Cerebellar cortex (tissue), 1 donor: ENCODE measurements at places on chromosomes 5 and 9.

DNA sequence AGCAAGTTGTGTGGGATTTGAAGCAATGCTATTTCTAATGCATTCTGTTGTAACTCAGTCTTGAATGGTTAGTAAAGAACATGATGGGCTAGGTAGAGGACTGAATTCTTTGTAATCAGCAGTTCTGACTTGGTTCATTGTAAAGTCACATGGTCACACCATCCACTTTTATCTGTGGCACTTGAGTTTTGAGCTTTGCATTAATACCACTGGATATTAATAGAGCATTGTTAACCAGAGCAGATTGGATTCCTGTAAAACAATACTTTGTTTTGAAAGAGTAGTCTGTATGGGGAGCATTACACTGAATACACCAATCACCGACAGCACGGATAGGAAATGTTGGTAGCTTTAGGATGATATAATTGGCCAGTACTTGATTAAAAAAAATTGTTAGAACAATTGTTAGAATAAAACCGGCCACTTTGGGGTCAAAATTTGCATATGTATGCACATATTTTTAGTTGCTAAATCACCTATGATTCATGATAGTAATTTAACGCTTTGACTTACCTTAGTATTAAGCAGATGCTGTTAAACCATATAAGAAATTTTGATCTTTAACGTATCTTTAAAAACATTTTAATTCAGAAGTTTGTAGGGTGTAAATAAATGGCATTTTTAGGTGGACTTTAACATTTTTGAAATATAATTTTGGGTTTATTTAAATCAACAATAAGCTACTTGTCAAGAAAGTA, 17.4 kb downstream of the SLC12A2 start:
- no peak for DNase-seq

DNA sequence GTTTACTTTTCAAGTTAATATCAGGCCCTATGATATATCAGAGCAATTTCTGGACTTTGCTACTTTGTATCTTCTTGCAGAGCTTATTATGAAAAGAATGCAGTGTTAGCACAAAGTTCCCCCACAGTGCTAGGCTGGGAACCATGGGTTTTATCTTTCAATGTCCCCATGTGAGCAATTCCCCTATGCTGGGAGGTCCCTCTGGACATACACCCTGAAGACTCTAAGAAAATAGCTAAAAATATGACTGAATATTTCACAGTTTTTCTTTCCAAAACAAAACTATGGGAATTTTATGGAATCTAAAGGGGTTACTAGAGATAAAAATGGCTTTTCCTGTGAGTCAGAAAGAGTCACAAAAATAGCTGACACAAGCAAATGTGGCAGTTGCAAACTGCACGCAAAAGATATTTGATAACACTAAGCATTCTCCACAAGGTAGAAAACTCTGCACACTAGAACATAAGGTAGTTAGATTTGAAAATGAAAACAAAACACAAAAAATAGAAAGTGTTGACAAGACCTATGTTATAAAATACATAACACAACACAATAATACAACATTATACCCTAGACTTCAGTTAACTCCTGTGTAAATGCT, 487.5 kb upstream of the GRIN3A start:
- DNase-seq: no peak

GRCh38 chr9:35627575-35627974, 9.4 kb upstream of the CD72 start:
- no peak for DNase-seq

- no peak for DNase-seq
Measured at GRCh38 chr9:109297899-109298298, 23.0 kb downstream of the EPB41L4B start.

GRCh38 chr9:133603135-133603927, 5.9 kb downstream of the FAM163B start:
- no peak for DNase-seq

GRCh38 chr5:1021136-1021968, 12.8 kb downstream of the NKD2 start:
- no peak for DNase-seq

DNA sequence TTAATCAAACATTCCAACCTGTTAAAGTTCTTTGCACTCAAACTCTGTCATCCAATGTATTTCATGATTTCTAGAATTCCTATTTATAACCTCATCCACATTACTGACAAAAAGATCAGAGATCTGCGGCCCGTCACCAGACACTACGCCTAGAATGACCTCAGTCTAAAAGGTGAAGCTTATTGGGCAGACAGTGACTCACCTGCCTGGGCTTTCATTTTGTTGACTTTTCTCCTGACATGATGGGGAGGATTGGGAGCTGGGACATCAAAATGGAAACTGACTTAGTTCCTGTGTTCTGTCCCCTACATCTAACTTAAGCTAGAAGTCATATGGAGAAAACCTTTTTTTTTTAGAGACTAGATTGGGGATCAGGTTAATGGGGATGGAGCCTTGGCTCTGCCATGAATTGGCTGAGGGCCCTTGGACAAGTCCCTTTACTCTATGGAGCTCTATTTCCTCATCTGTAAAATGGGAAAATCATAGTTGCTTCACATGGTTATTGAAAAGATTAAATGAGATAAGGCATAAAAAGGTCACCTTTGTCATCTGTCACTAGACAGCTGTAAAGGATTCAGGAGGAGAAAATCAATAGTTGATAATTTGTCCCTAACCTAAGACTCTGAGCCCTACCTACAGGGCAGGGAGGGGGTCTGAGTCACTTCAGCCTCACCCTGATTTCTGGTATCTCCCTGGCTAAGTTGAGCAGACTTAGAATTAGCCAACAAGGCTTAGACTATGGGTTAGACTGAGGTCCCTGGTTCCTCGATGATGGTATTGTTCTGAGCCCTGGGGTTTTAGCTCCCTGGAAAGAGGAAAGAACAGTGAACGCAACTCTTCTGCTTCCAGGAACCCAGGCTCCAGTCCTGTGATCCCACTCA, 224.8 kb upstream of the TBC1D2 start:
- no peak for DNase-seq

GRCh38 chr9:25284365-25284764, 393.9 kb downstream of the TUSC1 start:
- DNase-seq: no peak

GRCh38 chr9:90099262-90099963, 494.6 kb downstream of the GADD45G start:
- peak; percentile 34 for DNase-seq

DNA sequence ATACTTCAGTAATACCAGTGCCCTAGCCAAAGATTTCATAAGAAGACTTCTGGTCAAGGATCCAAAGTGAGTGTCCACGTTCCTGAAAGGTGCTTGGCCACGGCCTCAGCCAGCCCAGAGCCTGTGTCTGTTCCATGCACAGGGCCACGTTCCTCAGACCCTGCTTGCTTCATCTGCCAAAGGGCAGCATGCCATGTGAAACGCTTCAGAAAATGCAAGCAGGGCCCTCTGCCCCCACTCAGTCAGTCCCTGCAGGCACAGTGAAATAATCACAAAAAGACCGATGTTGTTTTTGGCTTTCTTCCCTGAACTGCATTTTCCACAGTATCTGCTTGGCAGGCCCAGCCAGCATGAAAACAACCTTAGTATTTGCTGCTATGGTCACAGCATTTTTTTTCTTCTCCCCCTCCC, 85.5 kb upstream of the CTSL start:
- no peak for DNase-seq

- peak; percentile 23 for DNase-seq
Measured at GRCh38 chr5:165457859-165458481, 1952.6 kb downstream of the MAT2B start.

- no peak for DNase-seq
Measured at GRCh38 chr5:33195431-33196165, 245.2 kb upstream of the TARS1 start.

GRCh38 chr5:5560016-5560415, 137.5 kb downstream of the ICE1 start:
- DNase-seq: no peak

DNA sequence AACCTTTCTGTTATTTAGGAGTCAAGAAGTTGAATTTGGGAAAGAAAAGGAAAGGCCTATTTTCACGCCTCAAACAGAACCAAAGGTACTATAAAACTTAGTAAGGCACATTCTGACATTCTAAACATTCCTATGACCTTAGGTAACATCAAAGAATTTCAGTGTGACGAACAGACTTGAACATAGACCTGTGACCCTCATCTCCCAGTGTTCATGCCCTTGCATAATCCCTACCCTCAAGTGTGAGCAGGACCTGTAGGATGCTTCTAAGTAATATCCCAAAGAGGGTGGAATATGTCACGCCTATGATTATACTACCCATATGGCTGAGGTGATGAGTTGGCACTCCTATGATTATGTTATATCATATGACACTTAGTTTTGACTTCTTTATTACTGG, 540.9 kb downstream of the KIF4B start:
- no peak for DNase-seq

GRCh38 chr5:133391354-133392136, 220.8 kb downstream of the FSTL4 start:
- no peak for DNase-seq

DNA sequence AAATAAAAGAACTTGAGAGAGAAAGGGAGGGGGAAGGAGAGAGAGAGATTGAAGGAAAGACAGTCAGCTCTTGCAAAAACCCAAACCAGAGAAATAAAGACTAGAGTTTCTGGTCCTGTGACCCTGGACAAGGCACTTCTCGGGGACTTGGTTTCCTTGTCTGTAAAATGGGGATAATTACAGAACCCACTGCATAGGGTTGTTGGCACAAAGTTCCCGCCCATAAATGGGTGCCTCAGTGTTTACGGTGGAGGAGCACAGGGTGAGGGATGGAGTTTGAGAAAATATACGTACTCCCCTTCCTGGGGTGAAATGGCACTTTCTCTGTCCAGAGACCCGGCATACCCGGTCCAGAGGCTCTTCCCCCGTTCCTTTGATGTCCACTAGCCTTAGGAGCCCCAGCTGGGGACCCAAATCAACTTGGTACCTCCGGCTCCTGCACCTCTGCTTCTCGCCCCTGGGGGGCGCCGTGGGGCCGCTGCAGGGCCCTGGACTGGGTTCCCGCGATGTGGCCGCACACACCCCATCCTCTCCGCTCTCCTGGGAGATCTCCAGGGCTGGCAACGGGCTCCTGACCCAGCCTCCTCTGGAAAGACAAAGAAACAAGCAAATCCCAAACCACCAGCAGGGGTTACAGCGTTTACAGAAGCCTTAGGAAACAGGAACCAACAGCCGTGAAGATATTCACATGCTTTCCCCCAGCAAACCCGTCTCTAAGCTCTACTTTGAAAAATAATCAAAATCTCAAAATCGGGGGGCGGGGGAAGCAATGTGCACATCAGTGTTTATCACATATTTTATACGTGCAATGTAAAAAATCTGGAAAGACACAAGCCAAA, 26.3 kb downstream of the PTGES start:
- peak; percentile 64 for DNase-seq

DNA sequence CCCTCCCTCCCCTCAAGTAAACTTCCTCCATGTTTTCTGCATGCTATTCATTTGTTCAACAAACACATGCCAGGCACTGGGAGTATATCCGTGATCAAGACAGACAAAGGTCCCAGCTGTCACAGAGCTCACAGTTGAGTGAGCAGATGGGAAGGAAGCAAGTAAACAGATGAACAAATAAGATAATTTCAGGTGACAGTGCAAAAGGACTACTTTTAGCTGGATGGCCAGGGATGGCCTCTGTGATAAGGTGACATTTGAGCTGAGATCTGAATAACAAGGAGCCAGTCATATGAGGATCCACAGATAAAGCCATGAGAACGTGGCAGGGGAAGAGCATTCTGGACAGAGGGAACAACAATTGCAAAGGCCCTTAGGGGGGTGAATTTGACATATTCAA, 121.7 kb upstream of the RAD23B start:
- DNase-seq: no peak

- DNase-seq: no peak
Measured at GRCh38 chr9:110997847-110998246, 40.4 kb downstream of the LPAR1 start.

GRCh38 chr9:19527663-19528062, 118.9 kb downstream of the ACER2 start:
- DNase-seq: no peak

DNA sequence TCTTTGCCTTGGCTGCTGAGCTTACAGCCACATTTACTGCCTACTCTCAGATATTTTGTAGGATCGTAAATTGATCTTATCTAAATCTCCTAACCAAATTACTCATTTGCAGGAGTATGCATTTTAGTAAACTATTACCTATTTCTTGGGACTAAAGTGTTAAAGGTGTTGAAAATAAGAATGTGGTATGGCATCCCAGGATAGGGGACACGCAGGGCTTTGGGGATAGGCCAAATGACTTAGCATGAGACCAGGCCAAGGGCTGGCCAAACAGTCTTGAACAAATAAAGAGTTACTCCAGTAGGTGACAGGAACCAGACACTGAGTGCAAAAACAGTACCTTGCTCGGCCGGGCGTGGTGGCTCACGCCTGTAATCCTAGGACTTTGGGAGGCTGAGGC, 25.1 kb downstream of the TBC1D2 start:
- no peak for DNase-seq

DNA sequence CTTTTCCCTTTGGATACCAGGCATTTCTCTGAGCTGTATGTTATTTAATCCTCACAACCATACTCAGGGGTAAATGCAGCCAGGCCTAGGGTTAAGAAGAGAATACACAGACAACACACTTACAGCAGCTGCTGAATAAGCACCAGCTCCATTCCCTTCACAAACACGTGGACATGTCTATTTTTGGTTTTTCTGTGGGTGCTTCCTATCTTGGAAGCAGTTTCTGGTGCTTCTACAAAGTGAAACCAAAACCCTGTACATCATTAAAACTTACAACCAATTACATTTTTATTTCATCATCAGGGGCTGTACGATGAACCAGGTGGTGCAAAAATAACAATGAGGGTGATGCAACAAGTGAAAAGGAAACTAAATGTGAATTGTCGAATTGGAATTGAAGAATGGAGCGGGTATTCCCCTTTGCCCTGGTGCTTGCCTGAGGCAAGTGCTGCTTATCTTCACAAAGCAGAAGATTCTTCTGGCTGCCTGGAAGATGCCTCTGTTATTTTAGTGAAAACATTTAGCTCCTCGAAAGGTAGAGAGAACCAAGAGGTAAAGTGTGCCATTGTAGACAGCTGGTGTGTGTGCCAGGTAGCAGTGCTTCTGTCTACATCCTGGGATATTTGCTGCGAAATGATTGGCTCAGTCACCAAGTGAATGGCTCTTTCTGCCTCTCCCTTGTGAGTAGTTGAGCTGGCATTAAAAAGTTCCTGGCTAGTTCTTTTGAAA, 18.6 kb upstream of the IFNB1 start:
- DNase-seq: no peak
